ENCODE measurements at places on chromosomes 1 and 21.

DNA sequence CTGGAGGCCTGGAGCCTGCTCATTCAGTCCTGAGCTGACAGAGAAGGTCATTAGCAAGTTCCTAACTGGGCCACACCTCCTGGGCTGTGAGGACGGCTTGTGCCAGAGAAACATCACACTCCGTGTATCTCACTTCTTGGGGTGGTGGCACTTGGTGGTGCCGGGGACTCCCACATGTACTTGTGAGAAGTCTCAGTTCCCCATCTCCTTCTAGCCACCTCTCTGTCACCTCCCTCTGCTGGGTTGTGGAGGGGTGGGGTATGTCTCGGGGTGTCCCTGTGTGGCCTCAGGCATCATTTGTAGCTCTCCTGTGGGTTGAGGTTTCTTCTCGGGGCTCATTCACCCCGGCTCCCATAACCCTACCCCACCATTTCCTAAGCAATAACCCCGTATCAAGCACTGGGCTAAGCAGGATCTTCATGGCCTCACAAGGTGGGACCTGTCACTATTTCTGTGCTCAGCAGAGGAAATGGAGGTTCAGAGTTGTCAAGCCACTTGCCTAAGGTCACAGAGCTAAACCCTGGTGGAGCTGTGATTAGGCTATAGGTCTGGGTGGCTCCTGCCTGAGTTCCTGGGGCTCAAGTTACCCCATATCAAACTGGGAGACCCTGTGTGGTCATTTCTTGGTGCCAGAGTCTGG is 62.5 kb downstream of the UBIAD1 start:
- no peak for DNase-seq

GRCh38 chr1:1200876-1201810 is 5.2 kb downstream of the TNFRSF18 start:
- DNase-seq = peak; percentile 63

GRCh38 chr1:23148084-23148483 is 20.6 kb downstream of the LUZP1 start:
- no peak for DNase-seq

DNA sequence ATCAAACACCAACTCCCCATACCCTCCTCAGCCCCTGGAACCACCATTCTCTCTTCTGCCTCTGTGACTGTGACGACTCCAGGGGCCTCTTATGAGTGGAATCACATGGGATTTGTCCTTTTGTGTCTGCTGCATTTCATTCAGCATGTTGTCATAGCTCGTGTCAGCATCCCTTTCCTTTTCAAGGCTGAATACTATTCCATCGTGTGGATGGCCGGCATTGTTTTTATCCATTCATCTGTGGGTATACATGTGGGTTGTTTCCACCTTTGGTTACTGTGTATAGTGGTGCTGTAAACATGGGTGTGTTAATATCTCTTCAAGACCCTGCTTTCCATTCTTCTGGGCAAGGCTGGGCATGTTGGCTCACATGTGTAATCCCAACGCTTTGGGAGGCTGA is 17.1 kb upstream of the OBSCN start:
- DNase-seq = no peak

DNA sequence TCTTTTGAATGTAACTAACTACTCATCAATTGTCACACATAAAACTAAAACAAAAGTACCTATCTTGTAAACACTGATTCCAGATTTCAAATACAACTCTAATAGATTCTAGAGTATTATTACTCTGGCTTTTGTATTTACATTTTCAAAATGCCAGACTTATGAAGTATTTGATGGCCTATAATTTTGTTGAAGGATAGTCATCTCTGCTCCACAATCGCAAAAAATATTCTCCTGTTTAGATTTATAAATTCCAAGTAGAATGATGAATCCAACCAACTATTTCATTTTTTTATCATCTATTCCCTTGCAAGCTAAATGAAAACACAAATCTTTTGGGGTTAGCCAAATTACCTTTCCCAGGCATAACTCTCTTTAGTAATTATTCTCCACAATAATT is 75.0 kb upstream of the GUCA2A start:
- no peak for DNase-seq

DNA sequence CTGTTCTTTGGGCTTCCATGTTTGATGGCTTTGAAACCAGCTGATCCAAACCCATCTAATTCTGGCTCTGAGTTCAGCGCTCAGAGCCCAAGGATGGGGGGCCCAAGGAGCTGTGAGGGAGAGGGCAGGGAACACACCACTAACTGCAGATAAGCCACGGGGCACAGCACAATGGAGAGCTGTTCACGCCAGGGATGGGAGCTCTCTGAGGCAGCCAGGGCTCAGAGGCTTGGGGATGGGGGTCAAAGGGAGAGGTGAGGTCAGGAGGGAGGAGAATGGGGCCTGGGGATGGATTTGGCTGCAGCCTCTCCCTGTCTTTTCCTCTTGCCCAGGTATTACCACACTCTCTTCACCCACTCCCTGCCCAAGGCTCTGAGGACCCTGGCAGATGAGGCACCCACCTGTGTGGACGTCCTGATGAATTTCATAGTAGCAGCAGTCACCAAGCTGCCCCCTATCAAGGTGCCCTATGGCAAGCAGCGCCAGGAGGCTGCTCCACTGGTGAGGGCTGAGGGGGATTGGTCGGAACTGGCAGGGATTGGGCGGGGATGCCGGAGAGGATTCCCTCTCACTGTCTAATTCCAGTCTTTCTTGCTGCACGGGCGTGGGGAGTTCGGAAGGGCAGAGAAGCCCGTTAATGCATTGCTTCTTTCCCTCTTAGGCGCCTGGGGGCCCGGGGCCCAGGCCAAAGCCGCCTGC is 11.3 kb downstream of the SLC30A2 start:
- no peak for DNase-seq

GRCh38 chr1:46152016-46152415 is 19.6 kb upstream of the PIK3R3 start:
- DNase-seq = no peak

DNA sequence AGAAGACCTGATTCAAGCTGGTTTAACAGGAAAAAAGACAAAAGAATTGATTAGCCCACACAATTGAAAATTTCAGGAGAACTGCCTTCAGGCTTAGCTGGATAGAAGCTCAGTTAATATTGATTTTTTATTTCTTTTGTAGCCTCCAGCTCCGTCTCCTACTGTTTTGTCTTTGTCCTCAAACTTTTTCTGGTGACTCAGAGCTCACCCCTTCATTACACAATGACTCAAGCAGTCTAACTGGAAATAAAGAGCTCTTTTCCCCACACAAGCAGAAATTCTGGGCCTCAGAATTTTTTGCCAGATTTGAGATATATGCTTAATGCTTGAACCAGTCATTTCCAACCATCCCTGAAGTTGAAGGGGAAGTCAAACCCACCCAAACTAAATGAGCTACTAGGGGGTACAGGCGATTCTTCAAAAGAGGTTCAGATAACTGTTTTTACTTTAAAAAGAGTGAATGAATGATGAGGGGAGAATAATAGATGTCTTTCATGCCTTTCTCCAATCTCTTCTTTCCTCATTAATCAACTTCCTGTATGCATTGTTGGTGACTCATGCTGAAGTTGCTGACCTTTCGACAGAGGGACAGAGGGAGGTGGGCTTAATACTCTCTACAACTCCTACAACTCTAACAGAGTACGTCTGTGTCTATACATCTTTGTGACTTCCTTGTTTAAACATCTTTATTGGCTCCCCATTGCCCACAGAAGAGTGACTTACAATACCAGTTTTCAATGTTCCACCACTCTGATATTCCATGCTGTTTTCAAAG is 6.2 kb upstream of the ACP6 start:
- DNase-seq = no peak

DNA sequence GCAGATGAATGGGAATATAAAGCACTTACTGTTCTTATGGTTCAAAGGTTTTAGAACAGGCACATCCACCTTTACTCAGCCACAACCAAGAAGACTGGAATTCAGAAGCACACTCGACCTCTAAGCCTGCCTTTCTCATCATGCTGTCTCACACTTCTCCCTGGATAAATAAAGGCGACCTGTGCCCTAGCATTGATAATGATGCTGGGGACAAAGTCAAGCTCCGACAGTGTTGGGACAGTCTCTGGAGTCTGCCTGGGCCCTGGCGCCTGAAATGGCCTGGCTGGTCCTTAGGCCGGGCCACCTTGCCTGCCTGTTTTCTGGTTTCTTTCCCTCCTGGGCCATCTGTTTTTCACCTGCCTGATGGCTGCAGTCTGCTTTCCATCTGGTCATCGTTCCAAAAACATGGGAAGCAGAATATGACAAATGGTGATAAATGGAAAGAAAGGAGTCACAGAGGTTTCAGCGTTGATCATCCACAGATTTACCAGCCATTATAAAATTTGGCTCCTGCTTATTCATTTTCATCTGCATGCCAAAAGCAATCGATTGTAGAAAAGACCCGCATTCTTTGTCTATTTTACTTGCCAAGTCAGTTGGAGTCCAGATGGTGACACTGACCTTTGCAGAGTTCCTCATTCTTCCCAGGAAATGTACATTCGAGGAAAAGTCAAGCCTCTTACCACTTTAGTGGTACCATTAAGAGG is 91.2 kb upstream of the KCNJ15 start:
- no peak for DNase-seq

DNA sequence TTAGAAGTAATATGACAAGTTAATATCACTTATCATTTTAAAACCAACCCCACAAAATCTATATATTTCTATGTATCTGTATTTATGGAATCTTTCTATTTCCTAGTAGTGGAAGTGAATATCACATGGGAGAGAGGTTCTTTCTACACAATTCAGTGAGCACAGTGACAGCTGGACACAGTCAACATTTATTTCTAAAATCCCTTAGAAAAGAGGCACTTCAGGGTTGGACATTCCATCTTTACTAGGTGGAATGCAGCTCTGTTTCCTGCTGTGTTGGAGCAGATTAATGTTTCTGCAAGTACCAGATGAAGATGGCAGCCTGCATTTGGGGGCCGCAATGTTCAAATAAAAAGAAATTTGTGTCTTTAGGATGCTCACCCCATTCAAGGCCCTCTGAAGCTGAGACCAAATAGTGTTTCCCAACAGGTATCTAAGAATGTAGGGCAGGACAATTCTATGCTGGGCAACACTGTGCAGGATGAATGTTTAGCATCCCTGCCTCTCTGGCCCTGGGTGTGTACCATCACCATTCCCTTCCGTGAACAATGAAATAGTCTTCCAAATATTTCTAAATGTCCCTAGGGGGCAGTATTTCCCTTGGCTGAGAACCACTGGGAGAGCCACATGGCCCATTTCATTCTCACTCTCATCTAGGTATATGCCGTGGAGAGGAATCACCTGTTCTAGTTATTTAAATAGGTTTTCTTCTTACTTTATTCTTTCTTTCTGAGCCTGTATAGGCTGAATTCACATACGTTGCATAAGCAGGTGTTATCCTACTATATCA is 394.8 kb downstream of the PRDM2 start:
- DNase-seq = no peak

DNA sequence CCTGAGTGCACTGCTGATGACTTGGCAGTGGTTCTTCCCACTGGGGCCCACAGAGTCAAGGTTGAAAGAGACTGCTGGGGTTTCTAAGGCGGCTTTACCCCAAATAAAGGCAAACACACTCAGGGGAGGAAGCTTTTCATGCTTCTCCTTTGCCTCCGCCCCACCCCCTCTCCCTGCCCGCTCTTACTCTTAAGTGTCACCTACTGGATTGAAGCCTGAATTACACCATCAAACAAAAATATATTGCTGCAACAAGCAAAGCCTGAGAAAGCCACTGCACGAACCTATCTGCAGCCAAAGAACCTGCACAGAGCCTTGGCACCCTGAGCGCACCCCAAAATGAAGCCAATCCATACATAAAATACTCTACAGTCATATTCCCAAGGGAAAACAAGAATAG is 63.1 kb downstream of the PTGFR start:
- no peak for DNase-seq

DNA sequence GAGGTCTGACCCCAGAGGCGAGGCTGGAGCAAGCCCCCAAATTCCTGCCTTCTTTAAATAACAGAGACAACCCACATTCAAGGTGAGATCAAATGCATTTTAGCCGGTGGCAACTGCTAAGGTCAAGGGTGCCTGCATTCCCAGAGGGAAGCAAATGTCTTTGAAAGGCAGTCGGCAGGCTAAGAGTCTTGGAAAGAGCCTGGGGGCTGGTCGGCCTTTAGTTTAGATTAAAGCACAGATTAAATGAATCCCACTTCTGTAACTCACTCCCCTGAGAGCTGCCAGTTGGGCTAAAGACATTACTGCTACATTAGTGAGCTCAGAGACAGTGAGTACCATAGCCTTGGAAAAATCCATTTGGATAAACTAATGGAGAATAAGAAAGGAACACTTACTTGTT is 59.2 kb downstream of the HTR6 start:
- no peak for DNase-seq

DNA sequence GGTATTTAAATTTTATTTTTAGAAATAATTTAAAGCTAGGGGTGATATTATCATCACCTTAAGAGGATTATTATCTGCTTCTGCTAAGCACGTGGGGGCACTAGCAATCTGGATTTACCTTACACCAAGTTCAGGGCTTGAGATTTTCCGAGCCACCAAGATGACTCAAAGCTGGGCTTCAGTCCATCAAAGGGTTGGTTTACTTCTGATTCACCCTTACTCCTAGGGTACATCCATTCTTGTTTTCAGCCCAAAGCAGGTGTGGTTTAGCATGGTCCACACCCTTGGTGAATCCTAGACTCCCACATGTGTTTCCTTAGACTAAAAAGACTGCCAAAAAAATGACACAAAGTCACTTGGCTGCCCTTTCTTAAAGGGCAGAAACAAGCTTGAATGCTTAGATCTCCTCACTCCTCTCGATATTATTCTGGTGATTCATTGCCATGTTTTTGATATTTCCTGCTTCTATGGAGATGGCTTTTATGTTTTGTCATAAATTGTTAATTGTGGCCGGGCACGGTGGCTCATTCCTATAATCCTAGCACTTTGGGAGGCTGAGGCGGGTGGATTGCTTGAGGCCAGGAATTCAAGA is 9.8 kb upstream of the PRSS38 start:
- DNase-seq = no peak

GRCh38 chr21:37228003-37228400 is 39.1 kb downstream of the VPS26C start:
- DNase-seq = no peak

DNA sequence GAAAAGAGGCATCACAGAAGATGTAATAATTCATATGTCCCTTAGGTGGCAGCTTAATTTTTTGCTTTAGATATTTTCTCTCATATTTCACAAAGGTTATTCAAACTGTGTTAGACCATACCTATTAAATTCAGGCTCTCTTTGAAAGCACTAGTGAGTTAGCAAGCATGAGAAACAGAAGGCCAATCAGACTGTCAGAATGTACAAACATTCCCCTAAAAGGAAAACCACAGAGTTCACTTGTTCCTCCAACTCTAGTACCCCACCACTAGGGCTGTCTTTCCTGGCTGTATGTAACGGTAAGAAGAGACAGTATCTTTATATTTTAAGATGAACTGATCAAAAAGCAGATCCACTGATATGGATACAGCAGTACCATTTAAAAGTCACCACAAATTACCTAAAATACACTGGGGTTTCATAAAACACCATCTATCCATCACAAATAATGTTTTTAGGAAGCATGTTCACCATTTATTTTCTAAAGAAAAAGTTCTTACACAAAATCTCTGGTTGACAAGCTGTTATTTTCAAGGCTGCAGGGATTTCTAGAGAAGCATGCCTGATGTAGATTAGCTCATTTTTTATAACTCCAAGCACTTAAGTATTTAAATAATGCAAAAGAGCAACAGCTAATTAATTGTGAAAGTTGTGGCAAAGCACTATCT is 1.8 kb downstream of the ARPC5 start:
- no peak for DNase-seq

GRCh38 chr1:97297611-97298010 is 576.0 kb downstream of the PTBP2 start:
- DNase-seq = no peak

GRCh38 chr1:233587958-233588799 is 25.7 kb upstream of the KCNK1 start:
- DNase-seq = no peak

All from activated naive CD4-positive, alpha-beta T cell (primary cell).